ENCODE measurements at places on chromosomes 12 and 14.

- DNase-seq, result no peak
Measured at GRCh38 chr12:44384136-44384535, 492.0 kb downstream of the NELL2 start.

GRCh38 chr12:1906579-1906978 lies 11.9 kb downstream of the CACNA2D4 start:
- no peak for DNase-seq

DNA sequence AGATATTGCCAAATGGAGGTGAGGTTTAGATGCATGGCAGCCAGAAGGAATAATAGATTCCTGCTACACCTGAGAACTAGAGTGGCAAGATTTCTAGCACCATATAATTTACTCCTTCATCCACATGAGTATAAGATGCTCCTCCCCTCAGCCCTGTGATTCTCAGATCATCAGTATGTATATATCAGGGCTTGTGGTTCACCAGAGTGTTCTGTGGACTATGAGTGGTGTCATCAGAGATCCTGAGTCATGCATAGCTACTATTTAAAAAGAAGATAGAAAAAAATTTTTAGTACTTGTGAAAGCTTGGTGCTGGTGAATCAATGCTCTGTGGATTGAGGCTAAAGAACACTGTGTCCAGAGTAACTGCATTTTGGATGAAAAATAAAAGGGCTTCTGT lies 285.9 kb downstream of the BMP4 start:
- no peak for DNase-seq

GRCh38 chr12:113659416-113659815 lies 187.7 kb upstream of the LHX5 start:
- no peak for DNase-seq

- DNase-seq, result no peak
Measured at GRCh38 chr14:78725086-78725485, 554.9 kb downstream of the NRXN3 start.

GRCh38 chr12:80794551-80794950 lies 77.8 kb downstream of the MYF5 start:
- DNase-seq, result no peak

DNA sequence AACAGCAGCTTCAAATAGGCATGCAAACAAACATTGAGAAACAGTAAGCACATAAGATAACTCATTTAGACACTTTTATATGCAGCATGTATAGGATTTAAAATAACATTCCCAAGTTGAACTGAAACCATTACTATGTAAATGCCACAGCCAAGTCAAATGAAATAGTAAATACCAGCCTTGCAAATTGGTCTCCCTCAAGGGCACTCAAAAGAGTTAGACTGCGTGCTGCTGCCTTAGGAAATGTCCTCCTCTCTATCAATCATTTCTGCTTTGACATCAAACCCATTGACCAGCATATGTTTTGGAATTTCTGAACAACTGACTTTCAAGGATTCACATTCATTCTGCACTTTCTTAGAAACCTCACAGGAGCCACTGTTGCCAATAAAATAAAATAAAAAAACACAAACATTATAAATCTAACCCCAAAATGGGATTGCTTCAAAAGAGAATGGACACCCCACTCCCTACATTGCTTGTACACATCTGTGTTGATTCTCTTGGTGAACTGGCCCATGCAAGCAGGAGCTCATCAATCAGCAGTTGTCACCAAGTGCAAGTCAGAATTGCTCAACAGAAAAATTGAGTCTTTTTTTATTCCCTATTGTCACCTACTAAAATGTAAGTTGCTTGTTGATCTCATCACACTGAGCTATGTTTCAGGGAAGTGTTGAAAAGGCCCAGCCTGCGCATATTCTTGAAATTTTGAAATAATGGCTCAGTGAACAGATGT lies 256.2 kb downstream of the DAD1 start:
- DNase-seq, result peak; percentile 51

- no peak for DNase-seq
Measured at GRCh38 chr12:115936997-115937916, 340.2 kb downstream of the MED13L start.

- no peak for DNase-seq
Measured at GRCh38 chr14:24846261-24846660, 203.7 kb downstream of the STXBP6 start.

DNA sequence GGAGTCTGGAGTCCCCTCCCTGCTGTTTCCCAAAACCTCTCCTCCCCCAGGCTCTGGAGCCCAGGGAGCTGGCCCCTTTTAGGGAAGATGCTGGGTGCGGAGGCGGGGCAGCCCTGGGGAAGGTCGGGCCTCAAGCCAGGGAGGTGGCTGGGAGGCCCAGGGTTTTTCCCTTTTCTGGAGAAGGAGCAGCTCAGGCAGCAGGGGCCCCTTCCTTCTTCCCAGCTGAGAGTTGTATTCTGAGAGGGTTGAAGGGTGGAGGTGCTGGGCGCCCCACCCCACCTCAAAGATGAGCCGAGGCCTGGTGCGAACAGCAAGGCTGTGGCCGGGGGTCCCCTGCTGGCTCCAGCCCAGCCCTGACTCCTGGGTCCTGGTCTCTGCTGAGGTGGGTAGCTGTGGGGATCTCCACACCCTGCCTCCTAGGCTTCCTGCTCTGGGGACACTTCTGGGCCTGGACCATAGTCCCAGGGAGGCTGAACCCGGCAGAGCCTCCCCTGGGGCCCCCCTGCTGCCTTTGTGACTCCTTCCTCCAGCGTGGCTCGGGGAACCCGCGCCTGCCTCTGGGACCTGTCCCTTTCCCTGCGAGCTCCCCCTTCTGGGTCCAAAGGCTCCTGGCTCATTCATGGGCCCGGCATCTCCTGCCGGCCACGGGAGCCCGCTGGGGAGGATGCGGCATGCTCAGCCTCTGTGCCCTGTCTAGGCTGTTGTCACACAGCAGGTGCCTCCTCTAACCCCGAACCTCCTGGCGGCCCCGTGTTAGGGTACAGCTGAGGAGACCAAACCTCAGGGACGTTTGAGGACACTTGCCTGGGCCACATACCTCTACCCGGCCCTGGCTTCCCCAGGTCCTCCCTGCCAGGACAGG lies 4.4 kb downstream of the TRMT61A start:
- DNase-seq, result no peak

DNA sequence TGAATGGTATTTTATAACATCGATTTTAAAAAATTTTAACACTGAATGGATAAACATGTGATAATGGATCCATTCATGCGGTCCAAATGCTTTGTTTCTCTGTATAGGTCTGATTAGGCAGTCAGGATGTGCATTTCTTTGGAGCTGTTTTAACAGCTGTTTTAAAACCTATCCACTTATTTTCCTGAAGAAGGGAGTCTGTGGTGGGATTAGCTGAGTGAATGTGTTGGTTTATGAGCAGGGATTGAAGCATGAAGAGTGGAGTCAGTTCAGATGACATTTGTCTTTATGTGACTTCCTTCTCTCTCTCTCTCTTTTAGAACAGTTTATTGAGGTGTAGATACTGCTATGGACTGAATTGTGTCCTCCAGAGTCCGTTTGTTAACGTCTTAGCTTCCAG lies 37.7 kb downstream of the GLT8D2 start:
- no peak for DNase-seq

- peak; percentile 49 for DNase-seq
Measured at GRCh38 chr14:73888460-73888725, 1.7 kb downstream of the ZNF410 start.

DNA sequence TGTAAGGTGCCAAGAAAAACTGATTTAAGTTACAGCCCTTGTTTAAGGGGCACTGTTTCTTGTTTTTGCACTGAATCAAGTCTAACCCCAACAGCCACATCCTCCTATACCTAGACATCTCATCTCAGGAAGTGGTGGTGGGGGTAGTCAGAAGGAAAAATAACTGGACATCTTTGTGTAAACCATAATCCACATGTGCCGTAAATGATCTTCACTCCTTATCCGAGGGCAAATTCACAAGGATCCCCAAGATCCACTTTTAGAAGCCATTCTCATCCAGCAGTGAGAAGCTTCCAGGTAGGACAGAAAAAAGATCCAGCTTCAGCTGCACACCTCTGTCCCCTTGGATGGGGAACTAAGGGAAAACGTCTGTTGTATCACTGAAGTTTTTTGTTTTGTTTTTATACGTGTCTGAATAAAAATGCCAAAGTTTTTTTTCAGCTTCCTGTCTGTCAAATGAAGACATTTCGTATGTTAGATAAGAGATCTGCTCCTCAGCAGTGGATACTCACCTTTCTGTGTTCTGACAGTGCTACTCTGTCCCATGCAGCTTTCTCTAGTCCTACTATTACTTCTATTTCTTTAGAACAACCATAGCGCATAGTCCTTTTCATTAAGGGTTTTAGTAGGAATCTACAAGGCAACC lies 1.2 kb upstream of the PA2G4 start:
- no peak for DNase-seq

GRCh38 chr14:33567023-33567728 lies 383.7 kb downstream of the EGLN3 start:
- DNase-seq, result no peak

- DNase-seq, result no peak
Measured at GRCh38 chr12:69513297-69513696, 43.1 kb downstream of the FRS2 start.

DNA sequence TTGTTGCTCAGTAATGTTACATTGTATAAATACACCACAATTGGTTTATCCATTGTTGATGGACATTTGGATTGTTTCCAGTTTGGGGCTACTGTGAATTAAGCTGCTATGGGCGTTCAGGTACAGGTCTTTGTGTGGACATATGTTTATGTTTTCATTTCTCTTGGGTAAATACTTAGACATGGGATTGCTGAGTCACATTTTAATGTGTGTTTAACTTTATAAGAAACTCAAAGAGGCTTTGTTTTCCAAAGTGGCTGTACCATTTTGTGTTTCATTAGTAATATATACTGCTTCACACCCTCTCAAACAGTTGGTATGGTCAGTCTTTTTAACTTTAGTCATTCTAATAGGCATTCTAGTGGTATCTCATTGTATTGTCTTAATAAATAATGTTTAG lies 225.0 kb downstream of the SPTSSA start:
- no peak for DNase-seq

- peak; percentile 68 for DNase-seq
Measured at GRCh38 chr12:104219908-104220404, 4.4 kb downstream of the TXNRD1 start.

- peak; percentile 67 for DNase-seq
Measured at GRCh38 chr12:113261847-113262470, 40.7 kb downstream of the TPCN1 start.

DNA sequence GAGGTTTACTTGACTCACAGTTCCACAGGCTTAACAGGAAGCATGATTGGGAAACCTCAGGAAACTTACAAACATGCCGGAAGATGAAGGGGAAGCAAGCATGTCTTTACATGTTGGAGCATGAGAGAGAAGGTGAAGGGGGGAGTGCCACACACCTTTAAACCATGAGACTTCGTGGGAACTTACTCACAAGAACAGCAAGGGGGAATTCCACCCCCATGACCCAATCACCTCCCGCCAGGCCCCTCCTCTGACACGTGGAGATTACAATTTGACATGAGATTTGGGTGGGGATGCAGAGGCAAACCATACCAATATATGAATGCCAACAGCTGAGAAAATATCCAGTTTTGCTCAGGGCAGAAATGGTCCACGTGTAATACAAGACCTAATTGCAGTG lies 518.6 kb downstream of the VRK1 start:
- DNase-seq, result no peak

- DNase-seq, result no peak
Measured at GRCh38 chr14:56154321-56154720, 36.1 kb downstream of the PELI2 start.

Data from inflammatory macrophage (primary cell).